CD4-positive, alpha-beta T cell (primary cell): ENCODE measurements at places on chromosomes 2 and 18. TPM values are rescaled to one million over a fixed set of nuclear protein-coding genes. Genes with fewer than 3 reads are reported as not detected.

DNA sequence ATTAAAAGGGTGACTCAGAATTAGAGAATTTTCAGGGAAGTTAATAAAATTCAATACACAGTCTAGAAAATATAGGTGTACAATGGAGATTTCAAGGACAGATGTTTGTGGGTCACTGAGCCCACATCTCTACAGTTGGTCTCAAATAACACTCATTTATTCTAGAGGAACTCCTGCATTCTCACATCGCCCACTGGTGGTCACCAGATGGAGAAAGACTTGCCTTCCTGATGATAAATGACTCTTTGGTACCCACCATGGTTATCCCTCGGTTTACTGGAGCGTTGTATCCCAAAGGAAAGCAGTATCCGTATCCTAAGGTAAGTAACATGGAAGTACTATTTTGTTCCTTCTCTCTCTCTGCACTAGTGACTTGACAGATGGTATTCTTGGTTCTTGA, 1297.1 kb downstream of the DPP10 start:
- H3K36me3 ChIP-seq, result no peaks in the 10 kb centered on the region
- H3K4me1 ChIP-seq, result no peaks in the 10 kb centered on the region
- no peaks in the 10 kb centered on the region for H3K27me3 ChIP-seq
- H3K27ac ChIP-seq, result no peak overlapping the region

DNA sequence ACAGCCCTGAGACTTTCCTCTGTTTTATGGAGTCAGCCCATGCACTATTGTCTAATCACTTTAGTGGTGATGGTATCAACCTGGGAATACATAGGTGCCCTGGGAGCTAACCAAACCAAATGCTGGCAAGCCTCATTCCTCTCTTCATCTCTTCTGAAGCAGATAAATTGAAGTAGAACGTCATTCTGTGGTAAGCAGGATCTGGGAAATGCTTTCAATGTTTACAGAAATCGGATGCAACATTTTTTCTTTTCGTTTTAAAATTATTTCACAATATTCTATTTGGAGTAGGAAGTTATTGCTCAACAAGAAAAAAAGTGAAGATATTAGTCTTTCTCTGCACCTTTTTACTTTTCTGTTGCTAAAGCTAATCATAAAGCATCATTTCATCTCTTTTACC, 114.2 kb downstream of the RBMS1 start:
- H3K4me3 ChIP-seq, result no peak overlapping the region
- H3K36me3 ChIP-seq, result peaks cover 5% of the 10 kb centered on the region
- no peaks in the 10 kb centered on the region for H3K27me3 ChIP-seq

GRCh38 chr2:31606509-31606908, 25.8 kb upstream of the SRD5A2 start:
- H3K4me1 ChIP-seq, result no peaks in the 10 kb centered on the region
- no peak for DNase-seq
- no peak overlapping the region for H3K27ac ChIP-seq

GRCh38 chr2:120678251-120678650, 57.4 kb upstream of the GLI2 start:
- no peaks in the 10 kb centered on the region for H3K36me3 ChIP-seq
- DNase-seq, result no peak
- H3K27me3 ChIP-seq, result peaks cover 6% of the 10 kb centered on the region
- H3K27ac ChIP-seq, result no peak overlapping the region

DNA sequence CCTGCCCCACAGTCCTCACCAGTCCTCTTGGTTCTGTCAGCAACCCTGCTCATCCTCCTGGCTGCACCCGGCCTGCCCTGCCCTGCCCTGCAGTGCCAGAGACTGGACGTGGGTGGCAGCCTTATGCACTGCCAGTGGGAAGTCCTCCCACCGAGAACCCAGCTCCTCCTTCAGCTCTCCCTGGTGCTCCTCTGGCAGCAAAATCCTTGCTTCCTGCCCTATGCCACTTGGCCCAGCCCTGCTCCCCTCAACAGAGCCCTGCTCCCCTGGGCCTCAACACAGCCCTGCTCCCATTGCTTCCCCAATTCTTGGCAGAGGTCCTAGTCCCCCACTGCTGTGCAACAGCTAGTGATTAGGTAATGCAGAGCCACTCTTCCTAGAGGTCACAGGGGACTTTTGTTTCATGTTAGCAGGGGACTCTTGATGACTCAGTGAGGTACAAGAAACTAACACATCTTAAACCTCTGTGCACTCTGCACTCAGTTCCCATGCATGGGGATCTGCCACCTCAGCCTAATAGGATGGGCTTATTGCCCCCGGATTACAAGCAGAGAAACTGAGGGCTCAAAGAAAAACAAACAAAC, 58.0 kb upstream of the EDAR start:
- no peaks in the 10 kb centered on the region for H3K27me3 ChIP-seq
- no peak overlapping the region for H3K27ac ChIP-seq
- H3K4me3 ChIP-seq, result no peak overlapping the region
- no peak for DNase-seq
- no peaks in the 10 kb centered on the region for H3K36me3 ChIP-seq

DNA sequence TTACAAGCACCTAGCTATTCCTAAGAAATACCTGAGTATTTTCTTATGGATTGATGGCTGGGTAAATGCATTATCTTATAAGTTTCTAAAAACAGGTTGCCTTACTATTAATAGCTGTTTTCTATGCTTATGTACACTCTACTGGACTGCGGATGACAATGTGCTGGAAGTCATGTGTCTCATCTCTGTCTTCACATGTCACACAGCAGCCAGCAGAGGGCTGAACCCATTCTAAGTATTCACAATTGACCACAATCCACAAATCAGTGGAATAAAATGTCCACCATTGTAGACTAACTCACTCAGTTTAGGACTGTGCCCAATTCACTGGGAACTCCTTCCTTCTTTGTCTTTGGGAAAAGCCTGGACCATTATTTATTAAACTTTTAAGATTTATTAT, 371.2 kb downstream of the INSIG2 start:
- no peaks in the 10 kb centered on the region for H3K4me1 ChIP-seq
- no peak overlapping the region for H3K4me3 ChIP-seq
- H3K27ac ChIP-seq, result no peak overlapping the region
- no peaks in the 10 kb centered on the region for H3K36me3 ChIP-seq

DNA sequence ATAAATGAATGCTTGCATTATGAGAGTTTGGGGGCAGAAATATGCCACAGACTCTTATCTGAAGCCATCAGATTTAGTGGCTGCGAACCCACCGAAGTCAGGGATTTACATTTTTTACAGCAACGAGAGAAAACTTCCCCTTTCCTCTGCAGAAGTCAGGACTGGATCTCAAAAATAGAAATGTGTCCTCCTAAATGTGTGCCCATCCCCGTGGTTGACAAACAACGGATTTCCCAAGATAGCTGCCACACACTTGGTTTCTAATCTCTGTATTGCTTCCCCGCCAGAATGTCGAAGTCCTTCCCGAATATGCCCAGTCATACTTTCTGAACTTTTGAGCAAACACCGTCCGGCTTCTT, 879 bp upstream of the ADAM23 start:
- H3K4me3 ChIP-seq, result peak overlapping the region; percentile 49
- no peak overlapping the region for H3K27ac ChIP-seq
- DNase-seq, result no peak
- peaks cover 59% of the 10 kb centered on the region for H3K27me3 ChIP-seq

DNA sequence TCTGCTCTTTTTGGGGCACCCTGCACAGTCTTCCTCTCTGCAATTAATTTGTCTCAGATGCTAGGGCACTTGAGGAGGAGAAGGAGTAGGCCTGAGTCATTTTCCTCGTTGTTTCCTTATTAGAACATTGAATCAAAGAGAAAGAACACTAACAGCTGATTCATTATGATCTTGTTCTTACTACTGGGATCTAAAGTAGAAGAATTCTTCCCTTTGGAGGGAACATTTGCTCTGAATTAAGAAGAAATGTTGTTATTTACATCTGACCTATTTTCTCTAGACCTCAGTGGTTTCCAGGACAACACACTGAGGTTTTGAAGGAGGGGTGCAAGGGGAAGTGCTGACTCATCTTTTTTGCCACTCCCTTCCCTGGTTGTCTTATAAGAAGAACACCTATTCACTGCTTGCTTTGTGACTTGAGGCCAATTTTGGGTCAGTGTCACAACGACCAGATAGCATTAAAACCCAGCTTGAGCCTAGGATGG, 24.3 kb upstream of the STAT1 start:
- peak; percentile 49 for DNase-seq
- H3K27me3 ChIP-seq, result no peaks in the 10 kb centered on the region
- H3K36me3 ChIP-seq, result peaks cover 60% of the 10 kb centered on the region
- H3K27ac ChIP-seq, result no peak overlapping the region
- no peak overlapping the region for H3K4me3 ChIP-seq

- no peaks in the 10 kb centered on the region for H3K27me3 ChIP-seq
- no peaks in the 10 kb centered on the region for H3K36me3 ChIP-seq
- no peaks in the 10 kb centered on the region for H3K4me1 ChIP-seq
- no peak for DNase-seq
- no peak overlapping the region for H3K4me3 ChIP-seq
Measured at GRCh38 chr2:6211236-6211635, 519.1 kb downstream of the SOX11 start.

DNA sequence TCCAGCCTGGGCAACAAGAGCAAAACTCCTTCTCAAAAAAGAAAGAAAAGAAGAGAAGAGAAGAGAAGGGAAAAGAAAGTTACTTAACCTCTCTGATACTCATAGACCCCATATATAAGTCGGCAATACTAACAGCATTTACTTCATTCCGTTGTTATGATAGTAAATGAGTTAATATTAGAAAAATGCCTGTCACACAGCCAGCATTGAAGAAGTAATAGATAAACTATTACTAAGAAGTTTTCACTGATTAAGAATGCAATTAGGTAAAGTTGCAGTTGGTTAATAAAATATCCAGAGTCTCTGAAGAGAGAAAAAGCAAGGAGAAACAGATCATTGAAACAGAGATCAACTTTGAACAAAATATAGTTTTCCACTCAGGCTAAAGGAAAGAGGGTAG, 161.3 kb upstream of the UBE2E3 start:
- no peaks in the 10 kb centered on the region for H3K36me3 ChIP-seq
- H3K27ac ChIP-seq, result no peak overlapping the region
- DNase-seq, result no peak
- H3K4me3 ChIP-seq, result no peak overlapping the region
- no peaks in the 10 kb centered on the region for H3K27me3 ChIP-seq
- H3K4me1 ChIP-seq, result no peaks in the 10 kb centered on the region

DNA sequence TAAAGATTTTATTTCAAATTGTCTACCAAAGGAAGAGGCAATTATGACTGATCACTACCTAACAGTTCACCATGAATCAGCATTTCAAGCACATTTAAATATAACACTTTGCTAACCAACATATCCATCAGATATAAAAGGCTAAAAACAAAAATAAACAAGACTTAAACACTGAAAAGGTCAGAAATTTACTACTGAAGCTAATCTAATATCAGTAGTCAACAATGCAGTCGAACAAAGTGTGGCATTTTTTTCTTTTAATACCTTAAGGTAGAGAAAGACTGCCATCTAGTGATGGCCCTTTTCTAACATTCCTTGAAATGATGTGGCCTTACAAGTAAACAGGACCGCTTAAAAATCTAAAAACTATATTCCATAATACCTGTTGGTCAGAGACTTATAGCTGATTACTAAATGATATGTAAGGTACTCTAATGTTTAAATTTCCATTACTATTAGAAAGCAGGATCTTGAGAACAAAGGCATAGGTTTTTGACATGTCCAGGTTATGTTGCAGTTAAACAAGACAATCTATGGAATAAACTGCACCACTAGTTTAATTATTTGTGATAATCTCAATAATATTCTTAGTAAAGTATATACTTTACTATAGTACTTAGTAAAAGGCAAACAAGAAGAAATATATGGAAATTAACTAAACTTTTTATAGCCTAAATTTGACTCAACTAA, 80.0 kb downstream of the EXOC6B start:
- no peak for DNase-seq
- H3K4me1 ChIP-seq, result no peaks in the 10 kb centered on the region
- H3K4me3 ChIP-seq, result no peak overlapping the region
- no peak overlapping the region for H3K27ac ChIP-seq
- no peaks in the 10 kb centered on the region for H3K36me3 ChIP-seq
- H3K27me3 ChIP-seq, result no peaks in the 10 kb centered on the region

DNA sequence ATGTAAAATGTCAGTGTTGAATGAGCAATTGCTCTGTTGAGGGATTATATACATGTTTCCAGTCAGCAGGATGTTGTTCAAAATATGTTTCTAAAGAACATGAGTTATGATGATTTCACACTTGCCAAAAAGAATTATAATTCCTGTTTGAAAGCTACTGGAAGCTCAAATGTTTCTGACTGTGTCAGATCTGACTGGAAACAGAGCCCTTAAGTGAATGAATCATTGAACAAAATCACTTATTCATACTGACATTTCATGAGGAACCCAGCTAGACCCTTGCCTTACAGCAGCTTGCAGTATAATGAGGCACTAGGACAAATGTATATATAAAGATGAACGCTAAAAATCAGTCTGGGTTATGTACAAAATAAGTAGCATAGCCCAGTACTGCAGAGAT, 35.4 kb upstream of the ITGAV start:
- H3K36me3 ChIP-seq, result no peaks in the 10 kb centered on the region
- no peaks in the 10 kb centered on the region for H3K4me1 ChIP-seq
- DNase-seq, result no peak
- no peak overlapping the region for H3K4me3 ChIP-seq
- no peaks in the 10 kb centered on the region for H3K27me3 ChIP-seq
- no peak overlapping the region for H3K27ac ChIP-seq

GRCh38 chr18:36811955-36812354, 16.8 kb downstream of the TPGS2 start:
- no peak overlapping the region for H3K27ac ChIP-seq
- peaks cover 2% of the 10 kb centered on the region for H3K4me1 ChIP-seq
- H3K27me3 ChIP-seq, result no peaks in the 10 kb centered on the region
- peaks cover 44% of the 10 kb centered on the region for H3K36me3 ChIP-seq
- no peak overlapping the region for H3K4me3 ChIP-seq

GRCh38 chr2:9573013-9573720, 17.5 kb upstream of the ADAM17 start:
- H3K27me3 ChIP-seq, result no peaks in the 10 kb centered on the region
- no peak overlapping the region for H3K27ac ChIP-seq
- H3K36me3 ChIP-seq, result no peaks in the 10 kb centered on the region
- no peak for DNase-seq
- H3K4me3 ChIP-seq, result no peak overlapping the region

DNA sequence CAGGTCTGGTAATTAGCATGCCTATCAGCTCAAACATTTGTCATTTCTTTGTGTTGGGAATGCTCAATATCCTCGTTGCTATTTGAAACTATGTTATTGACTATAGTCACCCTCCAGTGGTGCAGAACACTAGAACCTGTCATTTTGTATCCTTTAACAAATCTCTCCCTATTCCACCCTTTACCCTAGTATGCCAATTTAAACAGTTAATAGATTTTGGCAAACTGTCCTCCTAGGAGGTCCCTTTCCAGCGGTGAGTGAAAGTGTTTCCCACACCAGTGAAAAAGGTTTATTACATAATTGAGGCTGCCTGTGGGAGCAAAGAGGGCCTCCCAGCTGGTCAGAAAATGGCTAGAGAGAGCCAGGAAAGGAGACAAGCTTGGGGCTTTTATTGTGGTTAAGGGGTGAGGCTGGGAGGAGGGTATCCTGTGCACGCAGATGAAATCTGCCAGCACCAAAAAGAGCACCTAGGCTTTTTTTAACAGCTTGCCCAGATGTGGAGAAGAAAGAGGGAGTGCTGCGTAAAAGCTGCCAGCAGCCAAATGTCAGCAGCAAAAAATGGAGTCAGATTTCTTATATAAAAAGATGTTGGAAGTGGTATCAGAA, 1.8 kb upstream of the DRC1 start:
- no peaks in the 10 kb centered on the region for H3K36me3 ChIP-seq
- H3K4me3 ChIP-seq, result no peak overlapping the region
- H3K4me1 ChIP-seq, result peaks cover 7% of the 10 kb centered on the region
- peaks cover 8% of the 10 kb centered on the region for H3K27me3 ChIP-seq
- no peak overlapping the region for H3K27ac ChIP-seq

Gene AMER3
- not detected for total RNA-seq

Gene GCG
- total RNA-seq, result not detected

Gene C2orf66
- not detected for total RNA-seq

Gene NCOA1
- total RNA-seq, result 35.5 TPM

Gene TNFAIP6
- not detected for total RNA-seq

Gene LIMS4
- total RNA-seq, result not detected

Gene REG3A
- total RNA-seq, result not detected

Gene ASB18
- not detected for total RNA-seq
